ENCODE measurements at places on chromosomes 12 and 14. TPM values are rescaled to one million over a fixed set of nuclear protein-coding genes. Genes with fewer than 3 reads are reported as not detected.

DNA sequence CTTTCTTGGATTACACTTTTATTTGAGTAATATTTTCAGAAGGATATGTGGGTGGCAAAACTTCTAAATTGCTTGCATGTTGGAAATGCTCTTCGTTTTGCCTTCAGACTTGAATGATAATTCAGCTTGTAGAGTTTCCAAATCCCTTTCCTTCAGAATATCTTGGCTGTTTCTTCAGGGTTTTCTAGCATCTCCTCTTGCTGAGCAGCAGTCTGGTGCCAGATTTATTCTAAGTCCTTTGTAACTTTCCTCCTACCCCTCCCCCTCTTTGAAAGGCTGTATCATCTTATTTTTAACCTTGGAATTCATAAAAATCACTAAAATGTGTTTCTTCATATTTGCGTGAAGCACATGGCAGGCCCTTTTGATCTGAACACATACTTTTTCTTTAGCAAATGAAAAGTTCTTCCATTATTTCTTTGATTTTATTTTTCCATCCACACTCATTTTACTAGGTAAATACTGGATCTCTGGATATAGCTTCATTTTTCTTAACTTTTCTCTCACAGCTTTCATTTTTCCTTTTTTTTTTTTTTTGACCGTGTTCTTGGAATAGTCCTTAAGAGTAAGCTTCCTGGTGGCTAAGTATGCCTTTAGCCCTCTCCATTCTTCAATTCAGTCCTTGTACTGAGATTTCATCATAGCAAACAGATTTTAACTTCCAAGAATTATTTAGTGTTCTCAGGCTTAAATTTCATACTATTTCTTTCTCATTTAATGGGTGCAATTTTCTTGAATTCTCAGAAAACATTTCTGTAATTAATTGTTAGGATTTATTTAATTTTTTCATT, 102.0 kb downstream of the SLC38A4 start:
- DNase-seq, result no peak

DNA sequence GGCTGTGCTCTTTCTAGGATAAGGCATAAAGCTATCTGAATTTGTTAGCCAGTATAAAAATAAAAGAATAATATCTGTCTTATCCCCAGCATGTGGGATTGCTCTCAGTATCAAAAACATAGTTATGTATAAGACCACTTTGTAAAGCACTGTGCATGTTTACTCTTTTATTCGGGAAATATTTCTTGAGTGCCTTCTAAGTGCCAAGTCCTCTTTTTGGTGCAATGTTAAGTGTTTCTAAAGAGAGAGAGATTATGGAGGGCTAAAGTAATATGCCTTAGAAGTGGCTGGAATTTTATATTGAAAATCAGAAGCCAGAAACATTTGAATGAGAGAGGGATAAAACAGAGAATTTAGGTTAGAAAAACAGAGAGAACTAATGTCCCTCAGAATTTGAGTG, 212.0 kb downstream of the ALG10B start:
- no peak for DNase-seq

- DNase-seq, result peak; percentile 27
These were observed 130.8 kb upstream of the TRHDE start for GRCh38 chr12:72141381-72141780.

- no peak for DNase-seq
These were observed 502.6 kb downstream of the DIO2 start for GRCh38 chr14:79708426-79709388.

DNA sequence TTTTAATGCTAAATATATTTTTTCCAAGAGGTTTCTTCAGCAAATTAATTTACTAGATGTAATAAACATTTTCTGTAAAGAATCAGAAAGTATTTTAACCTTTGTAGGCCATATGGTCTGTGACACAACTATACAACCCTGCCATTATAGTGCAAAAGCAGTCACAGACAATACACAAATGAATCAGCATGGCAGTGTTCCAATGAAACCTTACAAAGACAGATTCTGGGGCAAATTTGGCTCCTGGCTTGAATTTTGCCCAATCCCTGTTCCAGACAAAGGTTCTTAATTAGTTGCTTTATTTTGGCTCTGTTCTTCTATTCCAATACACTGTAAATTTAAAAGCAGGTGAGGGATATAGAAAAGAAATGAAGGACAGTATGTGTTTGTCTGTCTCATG, 352.5 kb downstream of the C12orf50 start:
- no peak for DNase-seq

- no peak for DNase-seq
These were observed 280.3 kb downstream of the ADAMTS20 start for GRCh38 chr12:43271659-43272058.

DNA sequence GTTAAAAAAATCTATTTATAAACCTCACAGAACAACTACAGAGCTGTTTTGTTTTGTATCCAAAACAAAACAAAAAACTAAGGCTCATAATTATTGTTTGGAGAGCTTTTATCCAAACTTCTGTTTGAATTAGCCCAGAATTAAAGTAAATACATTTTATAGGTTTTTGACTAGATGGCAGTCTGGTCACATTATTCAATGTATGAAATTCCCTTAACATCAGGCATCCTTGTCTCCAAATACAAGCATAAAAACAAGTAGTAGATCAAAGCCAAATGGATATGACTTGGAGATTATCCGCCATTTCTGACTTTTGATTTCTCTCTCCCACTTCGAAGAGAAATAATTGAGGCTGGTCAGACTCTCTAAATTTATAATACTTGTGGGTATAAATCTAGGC, 63.5 kb downstream of the SLC38A1 start:
- DNase-seq, result no peak

DNA sequence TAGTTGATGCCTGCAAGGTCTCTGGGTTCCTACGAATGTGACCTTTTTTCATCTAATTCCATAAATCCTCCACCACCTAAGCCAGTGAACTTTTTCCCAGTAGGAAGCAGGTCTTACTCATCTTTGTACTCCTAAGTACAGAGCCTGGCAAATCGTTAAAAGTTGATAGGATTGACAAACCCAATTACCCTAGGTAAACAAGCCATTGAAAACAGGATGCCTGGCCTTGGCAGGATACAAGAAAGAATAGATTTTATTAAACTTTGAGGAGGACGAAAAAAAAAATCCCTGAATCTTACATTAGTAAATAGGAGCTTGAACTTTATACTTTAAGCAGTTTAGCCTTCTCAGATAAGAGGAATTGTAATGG, 5.6 kb downstream of the TBPL2 start:
- DNase-seq, result no peak

OR6C2 gene
- total RNA-seq, result not detected

C1S gene
- 1.2 TPM for total RNA-seq

CACNA1C gene
- total RNA-seq, result not detected

Measured in K562 (cell line).